Activated CD4-positive, alpha-beta memory T cell treated with anti-CD3 and anti-CD28 coated beads for 36 hours (primary cell): ENCODE measurements at places on chromosomes 11 and 22. TPM values are rescaled to one million over a fixed set of nuclear protein-coding genes. Genes with fewer than 3 reads are reported as not detected.

MIOX gene
- total RNA-seq, result 0.39 TPM

- no peaks in the 10 kb centered on the region for H3K4me1 ChIP-seq
- DNase-seq, result no peak
Observed at GRCh38 chr11:103586756-103587155, 449.7 kb upstream of the DDI1 start.

GRCh38 chr11:119384332-119384731 lies 2.8 kb upstream of the USP2 start:
- no peaks in the 10 kb centered on the region for H3K27me3 ChIP-seq
- H3K27ac ChIP-seq, result no peak overlapping the region
- peaks cover 10% of the 10 kb centered on the region for H3K4me1 ChIP-seq
- H3K36me3 ChIP-seq, result no peaks in the 10 kb centered on the region
- no peak for DNase-seq

DNA sequence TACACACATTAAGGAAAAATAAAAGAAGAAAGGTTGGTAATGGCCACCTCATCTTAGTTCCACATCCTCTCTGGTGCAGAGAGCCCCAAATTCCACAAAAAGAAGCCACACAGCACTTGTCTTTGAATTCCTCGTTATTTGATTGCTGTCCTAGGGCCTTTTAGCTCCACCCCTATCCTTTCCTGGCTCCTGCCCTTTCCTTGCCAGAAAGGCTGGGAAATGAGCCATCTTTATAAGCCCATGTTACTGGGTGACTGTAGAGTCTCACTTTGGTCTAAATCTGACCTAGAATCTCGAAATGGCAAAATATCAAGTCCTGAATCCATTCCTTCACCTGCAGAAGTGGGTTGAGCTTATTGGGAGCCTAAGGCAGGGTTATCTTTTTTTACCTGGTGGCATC lies 4.3 kb upstream of the TMEM132A start:
- H3K4me1 ChIP-seq, result peaks cover 47% of the 10 kb centered on the region
- no peak overlapping the region for H3K4me3 ChIP-seq
- no peak overlapping the region for H3K27ac ChIP-seq
- peaks cover 53% of the 10 kb centered on the region for H3K36me3 ChIP-seq
- peaks cover 7% of the 10 kb centered on the region for H3K27me3 ChIP-seq

- H3K4me3 ChIP-seq, result no peak overlapping the region
- H3K27me3 ChIP-seq, result peaks cover 17% of the 10 kb centered on the region
- H3K27ac ChIP-seq, result no peak overlapping the region
- peaks cover 12% of the 10 kb centered on the region for H3K36me3 ChIP-seq
- peak; percentile 87 for DNase-seq
Observed at GRCh38 chr11:57480409-57481137, 20.2 kb downstream of the RTN4RL2 start.

DNA sequence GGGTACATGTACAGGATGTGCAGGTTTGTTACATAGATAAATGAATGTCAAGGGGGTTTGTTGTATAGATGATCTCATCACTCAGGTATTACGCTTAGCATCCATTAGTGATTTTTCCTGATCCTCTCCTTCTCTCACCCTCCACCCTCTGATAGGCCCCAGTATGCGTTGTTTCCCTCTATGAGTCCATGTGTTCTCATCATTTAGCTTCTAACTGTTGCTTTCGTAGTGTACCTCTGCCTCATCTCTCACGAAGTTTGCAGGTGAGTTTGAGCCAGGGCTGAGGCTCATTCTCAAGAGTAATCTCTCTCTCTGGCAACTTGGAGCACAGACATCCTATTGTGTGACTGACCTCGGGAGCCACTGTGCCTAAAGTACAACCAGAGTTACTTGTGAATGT lies 4.7 kb upstream of the HBE1 start:
- H3K4me3 ChIP-seq, result no peak overlapping the region
- H3K27me3 ChIP-seq, result no peaks in the 10 kb centered on the region
- no peaks in the 10 kb centered on the region for H3K4me1 ChIP-seq
- H3K36me3 ChIP-seq, result no peaks in the 10 kb centered on the region
- DNase-seq, result no peak

MYO7A gene
- total RNA-seq, result 0.38 TPM

DNA sequence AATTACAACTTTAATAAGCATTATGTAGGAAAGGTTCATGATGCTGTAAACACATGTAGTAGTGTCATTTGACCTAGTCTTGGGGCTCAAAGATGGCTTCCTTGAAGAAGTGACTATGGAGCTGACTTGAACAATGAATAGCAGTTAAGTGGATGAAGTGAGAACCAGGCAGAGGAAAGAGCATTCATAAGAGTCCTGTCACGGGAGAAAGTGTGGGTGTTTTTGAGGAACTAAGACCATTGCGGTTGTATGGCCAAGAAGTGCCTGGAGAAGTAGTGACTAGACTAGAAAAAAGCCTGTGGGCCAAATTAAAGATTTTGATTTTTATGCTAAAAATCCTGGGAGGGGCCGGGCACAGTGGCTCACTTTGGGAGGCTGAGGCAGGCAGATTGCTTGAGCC lies 7.2 kb upstream of the IL18BP start:
- no peaks in the 10 kb centered on the region for H3K27me3 ChIP-seq
- no peak for DNase-seq
- no peak overlapping the region for H3K27ac ChIP-seq
- no peak overlapping the region for H3K4me3 ChIP-seq
- peaks cover 18% of the 10 kb centered on the region for H3K36me3 ChIP-seq

DNA sequence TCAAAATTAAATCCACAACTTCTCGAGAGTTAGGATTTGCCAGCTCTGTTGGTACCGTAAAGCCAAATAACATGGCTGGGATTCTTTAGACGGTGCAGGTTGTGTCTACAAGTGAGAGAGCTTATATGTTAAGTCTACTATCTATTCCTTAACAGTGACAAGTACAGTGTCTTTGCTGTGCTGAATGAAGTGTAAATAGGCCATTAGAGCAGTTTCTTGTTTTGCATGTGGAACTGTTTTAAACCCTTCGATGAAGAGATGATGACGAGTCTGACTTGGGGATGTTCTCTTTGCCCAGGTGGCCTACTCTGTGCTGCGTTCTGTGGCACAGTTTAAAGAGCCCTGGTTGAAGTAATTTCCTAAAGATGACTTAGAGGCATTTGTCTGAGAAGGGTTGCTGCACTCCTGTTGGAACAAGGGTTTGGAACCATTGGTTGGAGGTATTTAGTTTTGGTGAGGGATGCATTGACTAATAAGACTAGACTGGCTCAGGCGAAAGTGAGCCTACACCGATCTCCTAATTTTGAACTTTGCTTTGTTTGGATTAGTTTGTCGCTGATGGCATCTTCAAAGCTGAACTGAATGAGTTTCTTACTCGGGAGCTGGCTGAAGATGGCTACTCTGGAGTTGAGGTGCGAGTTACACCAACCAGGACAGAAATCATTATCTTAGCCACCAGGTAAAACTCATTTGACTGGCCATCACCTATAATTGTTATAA lies 988 bp downstream of the RPS3 start:
- H3K27me3 ChIP-seq, result no peaks in the 10 kb centered on the region

- no peaks in the 10 kb centered on the region for H3K36me3 ChIP-seq
- H3K27ac ChIP-seq, result no peak overlapping the region
- H3K4me3 ChIP-seq, result no peak overlapping the region
- peak; percentile 64 for DNase-seq
- H3K27me3 ChIP-seq, result peaks cover 48% of the 10 kb centered on the region
Observed at GRCh38 chr11:120564573-120565311, 53.2 kb downstream of the GRIK4 start.

IGF2 gene
- 27.0 TPM for total RNA-seq

EHD1 gene
- total RNA-seq, result 103 TPM

GRCh38 chr11:64015935-64016845 lies 19.5 kb upstream of the FLRT1 start:
- no peak for DNase-seq
- H3K27me3 ChIP-seq, result no peaks in the 10 kb centered on the region
- H3K4me3 ChIP-seq, result no peak overlapping the region

GRCh38 chr11:33520112-33520511 lies 180.5 kb downstream of the C11orf91 start:
- DNase-seq, result no peak
- H3K4me1 ChIP-seq, result peaks cover 3% of the 10 kb centered on the region
- no peak overlapping the region for H3K4me3 ChIP-seq
- H3K36me3 ChIP-seq, result no peaks in the 10 kb centered on the region
- H3K27me3 ChIP-seq, result peaks cover 15% of the 10 kb centered on the region

DNA sequence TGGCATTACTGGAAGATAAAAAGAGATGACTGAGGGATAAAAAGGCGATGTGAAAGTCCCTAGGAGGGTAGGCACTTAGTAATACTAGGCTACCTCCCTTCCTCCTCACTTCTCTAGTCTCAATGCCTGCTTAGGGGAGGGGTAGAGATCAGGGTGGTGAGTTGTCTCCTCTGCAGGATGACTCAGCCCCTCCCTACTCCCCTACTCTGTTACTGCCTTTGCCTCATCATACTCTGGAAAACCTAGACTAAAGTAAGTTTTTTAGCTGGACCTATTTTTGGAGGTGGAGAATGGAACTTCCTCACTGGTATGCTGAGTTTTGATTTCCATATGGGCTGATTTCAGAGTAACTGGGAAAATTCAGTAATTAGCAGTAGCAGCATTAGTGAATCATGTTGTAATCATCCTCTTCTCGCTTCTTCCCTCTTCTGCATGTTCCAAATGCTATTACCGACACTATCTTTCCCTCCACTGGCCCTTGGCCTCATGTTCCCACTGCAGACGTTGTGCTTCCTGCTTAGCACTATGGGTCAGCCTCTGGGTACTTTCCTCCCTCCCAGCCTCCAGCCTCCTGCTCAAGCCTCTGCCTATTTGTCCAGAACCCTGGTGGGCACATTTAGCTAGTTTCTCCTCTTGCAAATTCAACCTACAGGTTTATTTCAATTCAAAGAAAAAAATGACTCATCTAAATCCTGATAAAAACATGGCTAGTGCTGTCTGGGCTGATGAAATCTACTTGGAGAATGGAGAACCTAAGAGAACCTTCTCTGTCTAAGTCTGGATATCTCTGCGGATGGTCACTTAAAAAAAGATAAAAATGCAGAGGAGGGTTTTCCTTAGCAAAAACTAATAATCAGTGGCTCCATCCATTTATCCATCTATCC lies 281.7 kb downstream of the ST3GAL4 start:
- H3K4me3 ChIP-seq, result no peak overlapping the region
- H3K27ac ChIP-seq, result no peak overlapping the region
- peaks cover 7% of the 10 kb centered on the region for H3K27me3 ChIP-seq
- no peaks in the 10 kb centered on the region for H3K36me3 ChIP-seq
- DNase-seq, result no peak

GRCh38 chr11:128852327-128853023 lies 14.6 kb downstream of the KCNJ1 start:
- H3K4me1 ChIP-seq, result peaks cover 2% of the 10 kb centered on the region
- no peak overlapping the region for H3K27ac ChIP-seq
- no peak for DNase-seq
- H3K27me3 ChIP-seq, result no peaks in the 10 kb centered on the region

ROBO4 gene
- total RNA-seq, result not detected

GRCh38 chr11:3722100-3722499 lies 50.9 kb upstream of the CHRNA10 start:
- H3K4me3 ChIP-seq, result no peak overlapping the region
- H3K27me3 ChIP-seq, result no peaks in the 10 kb centered on the region
- peaks cover 56% of the 10 kb centered on the region for H3K36me3 ChIP-seq
- H3K27ac ChIP-seq, result no peak overlapping the region

CHRDL2 gene
- total RNA-seq, result not detected

DNA sequence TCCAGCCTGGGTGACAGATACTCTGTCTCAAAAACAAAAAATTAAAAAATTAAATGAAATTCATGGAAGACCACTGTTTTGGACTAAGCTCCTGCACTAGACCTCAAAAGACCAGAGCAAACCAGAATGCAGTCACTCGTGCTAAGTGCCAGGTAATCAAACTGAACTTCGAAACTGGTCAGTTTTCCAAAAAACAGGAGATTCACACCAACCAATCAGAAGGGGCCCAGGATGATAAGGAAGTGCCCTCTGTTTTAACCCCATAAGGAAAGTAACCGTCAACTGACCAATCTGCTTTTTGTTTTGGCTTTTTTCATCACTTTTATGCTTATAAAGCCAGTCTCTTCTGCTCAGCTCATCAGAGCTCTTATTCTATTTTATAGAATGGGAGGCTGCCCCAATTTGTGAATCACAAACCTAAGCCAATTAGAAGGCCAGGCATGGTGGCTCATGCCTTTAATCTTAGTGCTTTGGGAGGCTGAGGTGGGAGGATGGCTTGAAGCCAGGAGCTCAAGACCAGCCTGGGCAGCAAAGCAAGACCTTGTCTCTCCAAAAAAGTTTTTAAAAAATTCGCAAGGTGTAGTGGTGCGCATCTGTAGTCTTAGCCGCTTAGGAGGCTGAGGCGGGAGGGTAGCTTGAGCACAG lies 10.1 kb upstream of the TOP3B start:
- H3K27me3 ChIP-seq, result peaks cover 4% of the 10 kb centered on the region
- H3K4me1 ChIP-seq, result no peaks in the 10 kb centered on the region
- H3K27ac ChIP-seq, result no peak overlapping the region
- no peak overlapping the region for H3K4me3 ChIP-seq
- no peaks in the 10 kb centered on the region for H3K36me3 ChIP-seq
- DNase-seq, result no peak

MAPK8IP1 gene
- total RNA-seq, result 0.43 TPM

GSTT4 gene
- total RNA-seq, result not detected

GRCh38 chr11:6747097-6747668 lies 24.6 kb downstream of the OR2AG2 start:
- no peaks in the 10 kb centered on the region for H3K36me3 ChIP-seq
- no peak overlapping the region for H3K27ac ChIP-seq
- no peak overlapping the region for H3K4me3 ChIP-seq
- DNase-seq, result no peak

- H3K4me3 ChIP-seq, result no peak overlapping the region
- H3K4me1 ChIP-seq, result no peaks in the 10 kb centered on the region
- no peak overlapping the region for H3K27ac ChIP-seq
- no peaks in the 10 kb centered on the region for H3K27me3 ChIP-seq
- H3K36me3 ChIP-seq, result peaks cover 11% of the 10 kb centered on the region
Observed at GRCh38 chr11:27545946-27546345, 39.4 kb upstream of the LIN7C start.

LARGE2 gene
- 1.1 TPM for total RNA-seq

- H3K4me1 ChIP-seq, result no peaks in the 10 kb centered on the region
- H3K27ac ChIP-seq, result no peak overlapping the region
- no peak overlapping the region for H3K4me3 ChIP-seq
Observed at GRCh38 chr11:17643506-17644405, 75.6 kb upstream of the MYOD1 start.

GRCh38 chr11:18063862-18064434 lies 17.9 kb upstream of the TPH1 start:
- H3K27me3 ChIP-seq, result no peaks in the 10 kb centered on the region
- peaks cover 3% of the 10 kb centered on the region for H3K36me3 ChIP-seq
- no peaks in the 10 kb centered on the region for H3K4me1 ChIP-seq
- no peak overlapping the region for H3K4me3 ChIP-seq
- no peak for DNase-seq

DNA sequence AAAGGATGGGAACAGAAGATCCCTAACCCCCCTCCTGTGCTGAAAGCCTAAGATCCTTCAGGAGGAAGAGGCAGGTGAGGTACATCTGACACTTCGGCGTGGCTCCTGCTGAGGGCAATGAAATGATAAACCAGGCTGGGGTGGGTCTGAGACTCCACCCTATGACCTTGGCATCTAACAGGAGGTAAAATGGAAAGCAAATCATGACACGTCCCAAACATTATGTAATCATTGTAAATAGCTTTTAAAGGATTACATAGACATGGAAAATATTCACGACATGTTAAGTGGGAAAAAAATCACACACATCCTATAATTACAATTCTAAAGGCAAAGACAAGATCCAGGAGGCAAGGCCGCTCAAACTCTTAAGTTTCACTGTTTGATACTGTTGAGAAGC lies 70.5 kb downstream of the LINC01488 start:
- H3K27ac ChIP-seq, result no peak overlapping the region
- DNase-seq, result no peak
- H3K4me3 ChIP-seq, result no peak overlapping the region
- H3K27me3 ChIP-seq, result peaks cover 17% of the 10 kb centered on the region

OR2AG2 gene
- total RNA-seq, result not detected
